Head of caudate nucleus (tissue), 42 donors: ENCODE measurements at places on chromosomes 6 and 20.
A peak's percentile ranks its signal among the peaks of the same experiment; 100 is the strongest.

- no peak for DNase-seq
Observed at GRCh38 chr6:41538556-41539182, 7.5 kb upstream of the FOXP4 start.

- no peak for DNase-seq
Observed at GRCh38 chr20:50271612-50272011, 81.0 kb downstream of the CEBPB start.

DNA sequence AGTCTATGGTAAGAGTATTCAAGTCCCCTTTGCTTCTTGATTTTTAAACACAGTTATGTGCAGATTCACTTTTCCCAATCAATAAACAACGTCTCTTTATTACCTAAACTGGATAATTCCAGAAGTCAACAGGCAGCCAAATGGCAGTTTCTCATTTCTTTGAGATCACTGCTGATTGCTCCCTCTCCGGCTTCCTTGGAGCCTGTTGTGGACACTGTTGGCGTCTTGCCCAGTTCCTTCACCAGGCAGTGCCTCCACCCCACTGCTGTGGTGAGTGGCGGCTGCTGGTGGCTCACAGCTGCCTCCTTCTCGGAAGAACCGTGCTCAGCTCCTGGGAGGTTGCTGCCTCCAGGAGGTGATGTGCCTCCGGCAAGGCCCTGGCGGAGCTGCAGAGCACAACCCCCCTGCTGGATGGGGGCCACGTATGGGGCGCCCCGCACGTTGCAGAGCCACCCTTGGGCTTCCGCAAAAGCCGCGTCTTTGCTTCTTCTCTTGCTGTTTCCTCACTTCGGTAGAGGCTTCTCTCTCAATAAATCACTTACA is 105.1 kb upstream of the CNKSR3 start:
- DNase-seq = peak; percentile 46

DNA sequence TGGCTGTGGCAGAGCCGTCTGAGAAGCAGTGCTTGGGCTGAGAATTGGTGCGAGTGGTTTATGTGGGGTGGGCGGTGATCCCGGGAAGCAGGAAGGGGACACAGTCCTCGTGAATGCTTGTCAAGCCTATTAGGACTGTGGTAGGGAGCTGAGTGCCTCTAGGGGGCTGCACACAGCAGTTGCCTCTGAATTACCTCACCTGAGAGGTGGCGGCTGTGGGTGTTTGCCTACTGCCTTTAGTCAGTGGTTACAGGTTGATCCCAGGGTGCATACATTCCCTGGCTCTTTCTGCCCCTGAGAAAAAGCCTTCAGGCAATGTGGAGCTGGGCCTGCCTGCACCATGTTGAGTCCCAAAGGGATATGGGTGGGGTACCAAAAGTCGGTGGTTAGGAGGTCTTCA is 5.2 kb downstream of the AP5S1 start:
- DNase-seq = peak; percentile 37

- DNase-seq = no peak
Observed at GRCh38 chr6:43276577-43277305, 21.3 kb upstream of the SLC22A7 start.

DNA sequence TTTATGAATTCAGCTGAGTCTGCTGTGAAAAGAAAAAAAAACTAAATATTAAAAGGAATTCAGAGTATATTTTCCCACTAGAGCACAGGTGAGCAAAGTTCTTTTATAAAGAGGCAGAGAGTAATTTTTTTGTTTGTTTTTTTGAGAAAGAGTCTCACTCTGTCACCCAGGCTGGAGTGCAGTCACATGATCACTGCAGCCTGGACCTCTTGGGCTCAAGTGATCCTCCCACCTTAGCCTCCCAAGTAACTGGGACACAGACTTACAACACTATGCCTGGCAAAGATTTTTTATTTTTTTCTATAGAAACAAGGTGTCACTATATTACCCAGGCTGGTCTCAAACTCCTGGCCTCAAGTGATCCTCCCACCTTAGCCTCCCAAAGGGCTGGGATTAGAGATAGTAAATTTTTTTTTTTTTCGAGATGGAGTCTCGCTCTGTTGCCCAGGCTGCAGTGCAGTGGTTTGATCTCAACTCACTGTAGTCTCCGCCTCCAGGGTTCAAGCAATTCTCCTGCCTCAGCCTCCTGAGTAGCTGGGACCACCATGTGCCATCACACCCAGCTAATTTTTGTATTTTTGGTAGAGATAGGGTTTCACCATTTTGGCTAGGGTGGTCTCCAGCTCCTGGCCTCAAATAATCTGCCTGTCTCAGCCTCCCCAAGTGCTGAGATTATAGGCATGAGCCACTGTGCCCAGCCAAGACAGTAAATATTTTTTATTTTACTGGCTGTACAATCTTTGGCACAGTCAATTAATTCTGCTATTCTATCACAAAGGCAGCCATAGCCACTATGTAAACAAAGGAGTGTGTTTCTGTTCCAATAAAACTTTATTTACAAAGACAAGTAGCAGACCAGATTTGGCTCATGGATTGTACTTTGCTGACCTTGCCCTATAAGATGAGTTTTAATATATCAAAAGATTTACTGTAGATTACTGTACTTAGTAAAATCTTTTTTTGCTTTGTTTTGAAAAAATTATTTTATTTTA is 14.5 kb upstream of the B4GALT5 start:
- DNase-seq = no peak

DNA sequence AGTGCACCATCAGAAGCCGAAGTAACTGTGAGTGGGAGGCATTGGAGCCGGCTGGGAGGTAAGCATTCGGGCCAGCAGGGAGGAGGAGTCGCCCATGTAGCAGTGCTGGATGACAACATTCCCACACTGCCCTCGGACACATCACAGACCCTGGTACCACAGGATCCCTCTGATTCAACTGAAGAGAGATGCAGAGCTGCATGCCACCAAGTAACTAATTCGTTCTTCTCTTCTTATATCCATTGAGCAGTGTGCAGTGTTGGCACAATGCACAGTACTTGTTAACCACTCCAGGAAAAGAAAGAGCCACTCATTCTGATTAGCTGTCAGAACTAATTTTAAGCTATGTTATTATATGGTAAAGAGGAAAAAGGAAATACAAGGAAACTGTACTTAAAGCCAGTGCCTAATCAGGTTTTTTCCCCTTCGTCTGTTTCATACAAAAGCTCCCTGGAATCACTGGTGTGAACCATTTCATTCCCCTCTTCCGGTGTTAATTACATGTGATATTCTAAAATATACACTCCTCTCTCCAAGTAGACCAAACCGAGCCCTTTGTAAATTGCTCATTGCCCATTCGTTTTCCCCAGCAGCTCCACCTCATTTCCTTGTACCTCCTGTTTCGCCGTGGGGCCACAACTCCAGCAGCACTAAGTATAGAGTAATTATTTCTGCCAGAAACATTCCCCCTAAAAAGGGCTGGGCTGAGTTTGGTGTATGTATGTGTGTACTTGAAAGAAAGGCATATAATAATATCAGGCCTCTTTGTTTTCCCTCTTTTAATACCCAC is 32.4 kb upstream of the ADTRP start:
- DNase-seq = no peak

DNA sequence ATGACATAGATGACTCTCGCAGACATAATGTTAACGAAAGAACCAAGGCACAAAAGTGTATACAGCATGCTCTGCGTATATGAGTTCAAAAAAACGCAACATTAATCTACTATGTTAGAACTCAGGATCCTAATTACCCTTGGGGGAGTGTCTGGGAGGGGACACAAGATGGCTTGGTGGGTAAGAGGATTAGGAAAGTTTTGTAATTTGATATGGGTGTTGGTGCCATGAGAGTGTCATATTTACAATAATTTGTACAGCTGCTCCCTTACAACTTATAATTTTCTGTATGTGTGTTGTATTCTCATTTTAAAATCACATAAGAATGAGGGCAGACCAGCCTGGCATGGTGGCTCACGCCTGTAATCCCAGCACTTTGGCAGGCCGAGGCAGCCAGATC is 38.6 kb downstream of the TFEB start:
- no peak for DNase-seq

- no peak for DNase-seq
Observed at GRCh38 chr6:106886081-106886843, 88.3 kb downstream of the CD24 start.
